ENCODE measurements at places on chromosomes 7 and 10.

DNA sequence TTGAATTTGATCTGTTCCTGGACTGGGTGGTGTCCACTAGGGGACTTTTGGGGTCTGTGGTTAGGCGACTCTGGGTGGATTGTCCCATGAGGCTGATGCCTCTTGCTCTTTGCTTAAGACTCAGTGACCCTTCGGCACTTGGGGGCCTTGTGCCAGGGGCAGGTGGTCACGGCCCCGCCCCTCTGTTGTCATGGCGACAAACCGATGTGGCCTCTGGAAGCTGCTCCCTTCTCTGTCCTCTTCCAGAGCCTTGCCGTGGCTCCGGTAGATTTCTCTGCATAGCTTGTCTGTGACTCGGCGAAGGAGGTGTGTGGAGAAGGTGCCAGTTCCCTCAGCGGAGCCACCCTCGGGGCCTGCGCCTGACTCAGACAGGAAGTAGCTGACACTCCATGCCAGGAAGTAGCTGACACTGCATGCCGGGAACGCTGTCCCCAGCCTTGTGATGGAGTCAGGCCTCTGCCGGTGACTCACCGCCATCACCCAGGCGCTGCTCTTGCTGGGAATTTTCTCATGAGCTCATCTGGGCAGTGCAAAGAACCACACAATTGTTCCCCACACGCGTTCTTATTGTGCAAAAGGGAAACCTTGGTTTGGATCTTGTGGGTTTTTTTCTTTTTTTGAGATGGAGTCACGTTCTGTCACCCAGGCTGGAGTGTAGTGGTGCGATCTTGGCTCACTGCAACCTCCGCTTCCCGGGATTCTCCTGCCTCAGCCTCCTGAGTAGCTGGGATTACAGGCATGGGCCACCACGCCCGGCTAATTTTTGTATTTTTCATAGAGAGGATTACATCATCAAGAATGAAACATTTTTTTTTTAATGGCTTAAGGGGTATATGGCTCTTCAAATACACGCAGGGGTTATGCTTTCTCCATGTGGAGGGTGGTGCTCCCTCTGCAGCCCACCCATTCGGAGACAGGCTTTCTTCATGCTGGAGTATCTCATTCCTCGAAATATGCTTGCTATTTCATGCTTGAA lies 72.6 kb downstream of the PFKFB3 start:
- DNase-seq: peak; percentile 71

DNA sequence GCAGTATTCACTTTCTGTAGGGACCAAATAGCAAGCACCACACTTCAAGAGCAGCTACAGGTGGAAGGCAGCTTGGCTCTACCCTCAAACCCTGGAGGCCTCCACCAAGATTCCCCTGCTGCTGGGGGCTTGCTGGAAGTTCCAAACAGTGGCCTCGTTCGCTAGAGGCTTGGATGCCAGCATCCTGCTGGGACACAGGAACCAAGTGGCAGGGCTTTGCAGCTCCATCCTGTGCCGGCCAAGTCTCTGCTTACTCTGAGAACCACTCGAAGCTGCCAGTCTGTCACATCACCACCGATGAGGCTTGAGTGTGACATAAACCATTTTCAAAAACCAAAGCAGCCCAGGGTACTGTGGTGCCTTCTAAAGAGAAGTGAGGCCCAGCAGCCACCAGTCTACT lies 69.2 kb upstream of the UNC5B start:
- no peak for DNase-seq

DNA sequence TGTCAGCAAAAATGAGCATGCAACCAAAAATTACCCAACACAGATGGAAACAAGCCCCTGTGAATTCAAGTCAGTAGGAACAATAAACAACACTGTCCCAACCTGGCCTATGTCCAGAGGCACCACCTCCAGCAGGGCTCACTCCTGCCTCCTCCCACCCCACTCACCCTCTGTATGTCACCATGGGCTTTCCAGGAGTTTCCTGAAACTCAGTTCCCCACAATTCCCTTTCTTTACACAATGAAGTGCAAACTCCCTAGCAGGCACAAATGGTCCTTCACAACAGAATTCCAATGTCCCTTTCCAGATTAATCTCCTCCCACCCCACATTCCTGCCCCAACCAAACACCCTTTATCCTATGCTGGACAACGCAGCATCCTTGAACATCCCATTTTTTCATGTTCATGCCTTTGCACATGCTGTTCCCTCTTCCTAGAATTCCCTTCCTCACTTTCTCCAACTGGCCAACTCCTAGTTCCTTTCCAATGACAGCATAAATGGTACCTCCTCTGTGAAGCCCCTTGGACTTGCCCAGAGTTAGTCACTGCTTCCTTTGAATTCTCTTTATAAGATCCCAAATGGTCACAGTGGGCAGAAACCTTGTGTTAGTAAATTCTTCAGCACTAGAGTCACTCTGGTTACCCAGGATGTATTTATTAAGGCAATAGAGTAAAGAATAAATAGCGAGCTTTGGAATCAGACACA lies 157.5 kb downstream of the SLIT1 start:
- no peak for DNase-seq

- no peak for DNase-seq
These were observed 181.6 kb downstream of the PTPN20 start for GRCh38 chr10:47092831-47093230.

GRCh38 chr7:35386816-35387706 lies 133.2 kb upstream of the TBX20 start:
- no peak for DNase-seq

GRCh38 chr10:118865998-118866693 lies 111.4 kb upstream of the CACUL1 start:
- DNase-seq: no peak

Measured in left forelimb (tissue), 1 donor.